SK-N-SH (cell line): ENCODE measurements at places on chromosomes 11 and 22. TPM values are rescaled to one million over a fixed set of nuclear protein-coding genes. Genes with fewer than 3 reads are reported as not detected.

Gene CCDC116
- 0.28 and 0.31 TPM in 2 replicates for polyA plus RNA-seq

- H3K4me3 ChIP-seq, result no peak overlapping the region
- H3K36me3 ChIP-seq, result no peaks in the 10 kb centered on the region
- no peak for DNase-seq
- H3K27me3 ChIP-seq, result peaks cover 33% of the 10 kb centered on the region; the same call in 1 of the 2 replicates
- no peaks in the 10 kb centered on the region for H3K4me1 ChIP-seq
- H3K27ac ChIP-seq, result no peak overlapping the region
Observed at GRCh38 chr11:11780858-11781257, 60.9 kb upstream of the USP47 start.

Gene FOXR1
- not detected in 2 replicates for polyA plus RNA-seq

DNA sequence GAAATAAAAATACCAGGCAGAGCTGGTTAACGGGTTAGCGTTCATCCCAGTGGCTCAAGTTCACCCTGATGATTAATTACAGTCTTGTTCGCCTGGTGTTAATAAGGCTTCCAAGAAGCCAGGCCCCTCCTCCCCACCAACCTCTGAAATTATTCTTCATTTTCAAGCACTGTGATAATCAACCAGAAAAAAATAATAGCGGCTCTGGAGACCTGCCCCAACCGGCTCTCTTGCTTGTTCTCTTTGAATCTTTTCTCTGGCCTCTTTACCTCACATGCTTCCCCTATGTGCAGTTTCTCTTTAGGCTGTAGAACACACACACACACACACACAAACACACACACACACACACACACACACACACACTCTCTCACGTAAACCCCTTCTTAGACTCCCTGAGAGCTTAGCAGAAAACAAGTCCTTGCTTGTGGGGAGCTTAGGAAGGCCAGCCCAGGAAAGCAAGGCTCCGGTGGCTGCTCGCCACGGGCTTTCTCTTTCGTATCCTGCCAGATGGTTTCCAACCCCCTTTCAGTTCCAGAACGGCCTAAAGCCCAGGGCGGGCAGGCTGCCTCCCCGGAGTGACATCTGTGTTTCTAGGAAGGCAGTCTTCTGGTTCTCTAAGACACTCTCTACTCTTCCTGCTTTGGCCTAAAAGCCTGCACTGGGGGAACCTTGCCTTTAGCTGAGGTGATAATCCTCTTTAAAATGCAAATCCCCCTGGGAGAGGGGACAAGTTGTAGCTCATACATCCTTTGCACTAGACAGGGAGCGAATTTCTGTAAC, 106.4 kb upstream of the SESN3 start:
- H3K27me3 ChIP-seq, result no peaks in the 10 kb centered on the region
- H3K4me3 ChIP-seq, result no peak overlapping the region
- H3K36me3 ChIP-seq, result no peaks in the 10 kb centered on the region
- DNase-seq, result no peak
- H3K27ac ChIP-seq, result no peak overlapping the region; the same call in 1 of the 2 replicates
- no peaks in the 10 kb centered on the region; the same call in 1 of the 2 replicates for H3K4me1 ChIP-seq

- no peaks in the 10 kb centered on the region for H3K4me1 ChIP-seq
- no peak for DNase-seq
- no peak overlapping the region; the same call in 1 of the 2 replicates for H3K4me3 ChIP-seq
- H3K27me3 ChIP-seq, result no peaks in the 10 kb centered on the region
- no peak overlapping the region for H3K27ac ChIP-seq
Observed at GRCh38 chr11:133082453-133082781, 449.9 kb downstream of the OPCML start.

DNA sequence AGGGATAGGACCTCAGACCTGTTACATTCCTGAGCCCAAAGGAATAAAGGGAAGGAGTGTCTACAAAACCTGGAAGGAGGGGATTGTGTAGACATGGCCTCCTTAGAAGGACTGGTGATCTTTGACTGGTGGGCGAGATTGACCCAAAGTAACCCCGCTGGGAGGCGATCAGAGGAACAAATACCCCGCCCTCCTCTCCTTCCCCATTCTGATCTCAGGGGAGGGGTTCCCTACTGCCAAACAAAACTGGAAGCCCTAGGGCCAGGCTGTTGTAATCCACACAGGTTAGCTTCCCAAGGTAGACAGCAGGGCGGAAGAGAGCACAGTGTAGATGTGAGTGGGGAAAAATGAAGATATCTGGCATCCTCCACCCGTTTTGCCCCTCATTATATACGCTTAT, 24.7 kb downstream of the NCF4 start:
- no peaks in the 10 kb centered on the region for H3K27me3 ChIP-seq
- no peak overlapping the region for H3K4me3 ChIP-seq
- DNase-seq, result no peak
- no peaks in the 10 kb centered on the region for H3K36me3 ChIP-seq

Gene AAMDC
- 54.2 and 66.6 TPM in 2 replicates for polyA plus RNA-seq

DNA sequence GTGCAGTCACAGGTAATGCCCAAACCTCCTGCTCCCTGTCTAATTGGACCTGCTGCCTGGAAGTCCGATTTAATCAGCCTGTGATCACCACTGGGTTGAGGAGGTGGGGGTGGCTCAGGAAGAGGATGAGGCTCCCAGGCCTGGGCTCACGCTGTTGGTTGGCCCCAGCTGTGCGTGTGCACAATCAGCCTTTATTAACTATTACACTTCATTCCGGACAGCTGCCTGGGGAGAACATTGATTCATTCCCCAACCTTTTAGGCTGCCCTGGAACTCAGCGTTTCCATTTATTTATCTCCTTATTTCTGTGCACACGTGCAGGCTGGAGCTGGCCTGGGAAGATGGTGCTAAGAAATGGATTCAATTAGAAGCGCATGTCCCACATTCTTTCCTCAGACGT, 123.4 kb downstream of the DSCAML1 start:
- no peak overlapping the region for H3K4me3 ChIP-seq
- peaks cover 6% of the 10 kb centered on the region; the same call in 1 of the 2 replicates for H3K27me3 ChIP-seq
- DNase-seq, result no peak
- H3K36me3 ChIP-seq, result no peaks in the 10 kb centered on the region
